ENCODE measurements at places on chromosomes 6 and 20.

GRCh38 chr20:37158248-37158647 is 20.9 kb upstream of the RPN2 start:
- no peak for DNase-seq

GRCh38 chr20:49695830-49696229 is 17.8 kb downstream of the B4GALT5 start:
- DNase-seq, result no peak

- DNase-seq, result no peak
Observed at GRCh38 chr20:24609757-24610156, 140.3 kb downstream of the SYNDIG1 start.

- DNase-seq, result no peak
Observed at GRCh38 chr6:124819346-124819745, 142.9 kb upstream of the RNF217 start.

Data from activated naive CD4-positive, alpha-beta T cell (primary cell).